ENCODE measurements at places on chromosomes 1 and 21.

DNA sequence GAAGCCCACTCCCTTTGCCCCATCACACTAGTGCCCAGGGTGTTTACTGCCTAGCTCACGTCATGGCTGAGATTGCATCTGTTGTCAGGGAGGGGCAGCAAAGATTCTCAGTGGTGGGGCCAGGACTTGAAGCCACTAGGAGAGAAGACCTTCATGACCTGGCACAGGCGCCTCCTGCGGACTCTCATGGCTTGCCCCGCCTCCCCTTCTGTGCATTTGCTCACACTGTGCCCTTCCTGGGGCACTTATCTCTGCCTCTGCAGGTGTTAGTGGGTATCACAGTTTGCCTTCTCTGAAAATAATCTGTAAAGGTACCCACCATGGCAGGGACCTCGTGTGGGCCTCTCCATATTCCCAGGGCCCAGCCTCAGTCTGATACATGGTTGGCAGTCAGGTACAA lies 20.1 kb downstream of the PTPRU start:
- DNase-seq: no peak

DNA sequence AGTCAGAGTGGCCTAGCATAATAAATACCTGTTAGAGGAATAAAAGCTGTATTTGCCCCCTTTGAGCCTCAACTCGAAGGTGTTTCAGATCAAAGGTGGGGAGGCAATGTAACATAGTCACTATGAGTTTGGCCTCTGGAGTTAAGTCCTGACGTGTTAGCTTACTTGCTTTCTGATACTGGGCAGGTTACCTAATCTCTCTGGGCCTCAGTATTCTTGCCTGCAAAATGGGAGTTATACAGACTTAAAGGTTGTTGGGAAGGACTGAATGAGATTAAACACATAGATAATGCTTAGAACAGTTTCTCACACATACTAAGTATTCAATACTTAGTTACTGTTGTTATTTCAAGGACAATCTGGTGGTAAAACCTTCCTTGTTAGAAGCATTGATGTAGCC lies 15.5 kb downstream of the RNF220 start:
- no peak for DNase-seq

- no peak for DNase-seq
These were observed 2.2 kb upstream of the NBPF1 start for GRCh38 chr1:16615253-16616252.

- peak; percentile 47 for DNase-seq
These were observed 53.5 kb upstream of the CNTN2 start for GRCh38 chr1:204989266-204990058.

- peak; percentile 69 for DNase-seq
These were observed 35.4 kb downstream of the RSPH1 start for GRCh38 chr21:42460391-42461184.

DNA sequence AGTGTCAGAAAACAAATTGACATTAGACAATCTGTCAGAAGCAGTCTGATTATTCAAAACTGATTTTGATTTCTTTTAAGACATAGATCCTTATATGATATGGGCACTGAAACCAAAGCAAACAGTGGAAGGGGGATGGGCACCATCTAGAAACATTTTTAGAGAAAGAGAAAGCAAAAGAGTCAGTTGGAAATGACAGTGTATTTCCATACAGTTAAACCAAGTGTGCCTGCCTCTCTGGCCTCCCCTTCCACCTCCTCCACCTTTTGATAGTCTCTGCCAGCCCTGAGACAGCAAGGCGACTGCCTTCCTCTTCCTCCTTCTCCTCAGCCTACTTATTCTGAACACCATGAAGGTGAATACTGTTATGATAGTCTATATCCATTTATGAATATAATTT lies 949.7 kb downstream of the AMY1C start:
- no peak for DNase-seq

DNA sequence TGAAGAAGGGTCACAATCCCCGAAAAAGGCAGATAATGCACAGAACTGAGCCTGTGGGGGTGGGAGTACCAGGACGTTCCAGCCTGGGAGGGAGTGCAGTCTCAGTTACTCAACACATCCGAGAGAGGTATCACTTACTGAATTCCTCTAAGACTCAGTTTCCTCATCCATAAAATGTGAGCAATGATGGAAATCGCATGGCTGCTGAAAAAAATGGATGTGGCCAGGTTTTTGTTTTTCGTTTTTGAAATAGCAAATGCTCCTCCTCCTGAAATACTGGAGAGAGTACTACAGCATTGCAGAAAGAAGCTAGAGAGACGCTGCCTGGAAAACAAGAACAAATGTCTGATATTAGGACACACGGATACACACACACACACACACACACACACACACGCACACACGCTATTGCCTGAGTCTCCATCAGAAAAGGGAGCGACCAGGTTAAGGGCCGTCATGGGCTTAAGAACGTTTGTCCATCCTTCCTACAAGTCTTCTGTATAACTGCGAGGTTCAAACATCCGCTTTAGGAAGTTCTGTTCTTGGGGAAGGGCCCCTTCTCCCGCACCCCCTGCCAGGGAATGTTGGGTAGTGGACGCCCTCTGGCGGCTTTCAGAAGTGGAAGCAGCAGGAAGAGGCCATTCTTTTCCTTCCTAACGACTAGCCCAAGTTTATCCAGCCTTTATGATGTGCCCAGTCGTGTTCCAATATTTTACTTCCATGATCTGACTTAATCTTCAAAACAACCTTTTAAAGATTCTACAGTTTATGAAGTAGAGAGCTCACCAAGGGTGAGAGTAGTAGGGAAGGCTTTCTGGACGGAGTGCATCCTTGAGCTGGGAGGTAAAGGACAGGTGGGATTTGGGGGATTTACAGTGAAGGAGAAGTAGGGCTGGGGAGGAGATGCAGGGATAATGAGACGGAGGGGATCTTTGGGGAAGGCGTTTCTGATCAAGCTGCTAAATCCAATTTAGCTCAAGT lies 699 bp upstream of the NES start:
- peak; percentile 74 for DNase-seq

- no peak for DNase-seq
These were observed 621.0 kb upstream of the CXADR start for GRCh38 chr21:16891821-16892220.

DNA sequence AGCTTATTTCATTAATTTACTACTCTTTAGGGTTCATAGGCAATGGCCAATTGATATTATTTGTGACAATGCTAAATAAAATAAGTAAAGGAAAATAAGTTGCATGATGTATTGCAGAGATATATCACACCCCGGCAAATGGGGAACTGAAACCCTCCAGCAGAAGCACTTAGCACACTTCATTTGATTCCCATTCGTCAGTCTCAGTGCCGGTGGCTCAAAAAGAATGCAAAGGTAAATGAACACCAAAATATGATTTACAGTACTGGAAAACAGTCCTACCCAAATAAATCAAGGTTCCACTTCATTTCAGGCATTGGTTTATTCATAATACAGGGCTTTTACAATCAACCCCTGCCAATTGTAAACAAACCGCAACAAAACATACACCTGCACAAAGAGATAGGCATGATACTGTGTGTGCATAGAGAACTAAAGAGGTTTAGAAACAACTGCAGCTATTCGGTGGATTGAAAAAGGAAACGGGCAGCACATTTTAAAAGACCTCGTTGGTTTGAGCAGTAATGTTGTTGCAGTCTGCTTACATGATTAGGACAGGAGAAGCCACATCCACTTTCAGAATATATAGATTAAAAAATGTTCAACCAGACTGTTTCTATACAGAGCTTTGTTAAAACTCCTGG lies 1019.2 kb downstream of the TTLL7 start:
- peak; percentile 7 for DNase-seq

GRCh38 chr1:110523011-110523410 lies 4.0 kb upstream of the KCNA10 start:
- no peak for DNase-seq

DNA sequence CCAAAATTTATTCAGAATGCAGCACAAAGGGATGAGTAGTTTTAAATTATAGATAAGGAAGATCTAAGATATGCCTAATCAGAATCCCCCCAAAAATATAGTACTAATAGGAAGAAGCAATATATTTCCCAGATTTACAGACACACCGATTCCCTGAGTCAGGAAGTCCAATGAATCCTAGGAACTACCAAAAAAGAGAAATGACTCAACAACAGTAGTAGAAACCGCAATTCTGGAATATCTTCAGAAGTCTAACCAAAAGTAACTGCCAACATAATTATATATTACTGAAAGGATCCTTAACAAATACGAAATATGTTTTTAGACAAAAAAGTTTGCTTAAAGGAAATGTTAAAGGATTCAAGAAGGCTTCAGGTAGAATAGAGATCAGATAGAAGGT lies 10.3 kb downstream of the AHCTF1 start:
- DNase-seq: no peak

DNA sequence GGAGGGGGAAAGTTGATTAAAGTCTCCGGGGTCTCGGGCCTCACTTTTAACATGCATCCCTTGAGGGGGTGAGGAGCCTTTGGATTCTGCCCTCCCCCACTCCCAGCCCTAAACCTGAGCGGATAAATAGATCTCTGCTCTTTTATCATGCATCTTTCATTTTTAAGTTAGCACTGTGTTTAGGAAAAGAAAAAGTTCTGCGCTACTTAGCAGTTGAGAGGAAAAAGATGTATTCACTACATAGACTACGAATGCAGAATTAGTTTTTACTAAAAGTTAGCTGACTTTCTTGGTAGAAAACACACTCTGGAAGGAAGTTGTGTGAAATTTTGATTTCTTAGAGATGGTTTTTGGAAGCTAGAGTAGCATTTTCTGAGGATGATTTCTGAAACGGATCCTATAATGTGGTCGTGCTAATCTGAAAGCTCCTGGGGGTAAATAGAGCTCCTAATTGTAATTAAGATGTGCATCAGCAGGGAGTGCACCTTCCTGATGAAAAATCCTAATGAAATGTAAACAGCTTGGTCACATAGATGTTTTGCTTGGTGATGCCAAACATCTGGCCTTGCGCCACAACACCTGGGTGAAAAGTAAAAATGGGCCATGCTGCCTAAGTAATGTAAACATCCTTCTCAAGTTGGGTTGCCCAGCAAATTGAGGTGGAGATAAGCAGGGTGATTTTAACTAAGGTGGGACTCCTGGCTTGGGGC lies 1.8 kb downstream of the ROR1 start:
- no peak for DNase-seq

GRCh38 chr1:74689621-74690363 lies 16.2 kb upstream of the ERICH3 start:
- DNase-seq: peak; percentile 18

DNA sequence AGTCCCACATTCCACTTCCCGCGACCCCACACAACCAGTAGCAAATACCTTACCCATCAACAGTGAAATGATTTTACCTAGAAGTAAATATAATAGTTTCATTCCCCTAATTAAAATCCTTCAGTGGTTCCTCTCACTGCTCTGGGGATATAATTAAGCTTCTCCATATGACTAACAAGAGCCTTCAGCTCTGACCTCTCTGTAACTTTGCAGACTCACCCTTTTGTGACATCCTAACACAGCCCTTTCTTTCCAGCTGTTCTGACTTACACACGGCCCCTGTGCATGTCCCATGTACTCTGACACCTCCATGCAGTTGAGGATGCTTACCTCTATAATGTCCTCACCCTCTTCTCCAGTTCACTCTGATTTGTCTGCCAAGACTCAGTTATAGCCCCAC lies 137.3 kb upstream of the SPAG17 start:
- no peak for DNase-seq

DNA sequence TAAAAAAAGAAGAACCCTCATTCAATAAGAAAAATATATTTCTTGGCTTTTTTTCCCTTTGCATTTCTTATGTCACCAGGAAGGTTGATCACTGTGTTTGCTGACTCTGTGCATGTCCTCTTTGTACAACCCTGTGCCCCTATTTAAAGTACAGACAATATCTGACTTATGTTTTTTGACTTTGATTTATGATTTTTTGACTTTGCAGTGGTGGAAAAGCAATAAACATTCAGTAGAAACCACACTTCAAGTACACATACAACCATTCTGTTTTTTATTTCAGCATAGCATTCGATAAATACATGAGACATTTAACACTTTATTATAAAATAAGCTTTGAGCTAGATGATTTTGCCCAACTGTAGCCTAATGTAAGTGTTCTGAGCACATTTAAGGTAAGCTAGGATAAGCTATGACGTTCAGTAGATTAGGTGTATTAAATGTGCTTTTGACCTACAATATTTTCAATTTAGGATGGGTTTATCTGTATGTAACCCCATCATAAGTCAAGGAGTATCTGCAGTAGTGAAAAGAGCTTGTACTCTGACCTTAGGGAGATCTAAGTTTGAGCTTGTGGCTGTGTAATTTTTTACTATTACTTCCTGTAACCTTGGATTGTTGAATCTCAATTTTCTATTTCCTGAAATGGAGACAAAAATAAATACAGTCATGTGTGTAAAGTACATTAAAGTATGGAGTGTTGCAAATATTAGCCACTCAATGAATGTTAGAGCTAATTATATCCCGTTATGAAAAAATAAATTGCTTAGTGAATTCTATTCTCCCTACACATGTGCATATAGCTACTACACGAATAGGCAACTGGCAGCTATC lies 1.2 kb downstream of the RNASEL start:
- no peak for DNase-seq

DNA sequence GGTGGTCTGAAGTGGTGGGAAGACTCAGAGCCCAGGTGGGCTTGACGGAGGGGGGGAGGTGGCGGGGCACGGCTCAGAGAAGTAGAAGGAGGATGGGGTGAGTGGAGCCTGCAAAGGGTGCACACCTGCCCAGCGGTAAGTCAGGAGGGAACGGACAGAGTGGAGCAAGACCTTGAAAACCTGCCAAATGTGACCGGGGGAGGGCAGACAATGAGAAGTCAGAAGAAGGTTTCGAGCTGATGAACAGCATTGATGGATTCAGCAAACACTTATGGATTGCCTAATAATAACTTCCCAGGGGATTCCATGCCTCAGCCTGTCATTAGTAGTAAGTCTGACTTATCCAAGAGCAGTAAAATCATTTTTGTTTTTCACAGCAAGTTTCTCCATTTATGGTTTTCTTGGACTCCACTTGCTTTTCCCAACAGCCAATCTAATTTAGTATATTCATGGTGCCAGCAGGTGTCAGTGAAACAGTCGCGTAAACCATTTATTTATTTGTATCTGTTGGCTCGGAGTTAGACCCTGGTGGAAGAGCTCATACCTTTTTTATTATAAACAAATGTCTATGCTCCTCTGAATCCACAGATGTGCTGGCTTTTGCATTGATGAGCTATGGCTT lies 279.1 kb downstream of the PCP4 start:
- no peak for DNase-seq

- DNase-seq: no peak
These were observed 267.0 kb downstream of the DNM3 start for GRCh38 chr1:172108161-172108893.

DNA sequence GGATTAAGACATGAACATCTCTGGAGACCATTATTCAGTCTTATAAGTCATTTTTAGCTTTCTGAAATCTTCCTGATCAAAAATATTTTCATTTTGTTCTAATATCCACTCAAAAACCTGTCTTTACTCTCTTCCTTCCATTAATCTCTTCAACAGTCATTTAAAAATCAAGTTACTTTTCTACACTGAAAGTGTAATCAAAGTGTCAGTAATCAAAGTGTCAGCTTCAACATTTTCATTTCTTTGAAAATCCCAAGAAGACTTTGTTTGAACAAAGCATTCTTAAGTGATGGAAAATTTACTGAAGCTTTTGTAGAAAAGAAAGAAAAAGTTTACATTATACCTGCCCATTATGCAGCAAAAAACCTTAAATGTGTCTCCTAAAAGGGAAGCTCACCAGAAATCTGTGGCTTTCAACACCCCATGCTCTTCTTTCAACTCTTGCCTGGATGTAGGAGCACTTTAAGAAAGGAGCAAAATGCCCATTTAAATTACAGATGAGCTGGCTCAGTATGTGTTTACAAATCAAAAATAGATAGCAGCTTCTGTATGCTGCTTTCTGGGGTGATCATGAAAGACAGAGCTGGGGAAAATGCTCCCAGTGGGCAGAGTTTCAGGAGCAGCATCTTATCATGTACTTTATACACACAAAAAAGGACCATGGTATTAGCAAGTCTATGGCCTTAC lies 260.8 kb upstream of the NCAM2 start:
- no peak for DNase-seq
